ENCODE measurements at places on chromosomes 1 and 21.

- no peak for DNase-seq
Observed at GRCh38 chr1:94580367-94581115, 39.0 kb upstream of the F3 start.

- DNase-seq = peak; percentile 81
Observed at GRCh38 chr1:30911059-30911954, 2.7 kb upstream of the SDC3 start.

DNA sequence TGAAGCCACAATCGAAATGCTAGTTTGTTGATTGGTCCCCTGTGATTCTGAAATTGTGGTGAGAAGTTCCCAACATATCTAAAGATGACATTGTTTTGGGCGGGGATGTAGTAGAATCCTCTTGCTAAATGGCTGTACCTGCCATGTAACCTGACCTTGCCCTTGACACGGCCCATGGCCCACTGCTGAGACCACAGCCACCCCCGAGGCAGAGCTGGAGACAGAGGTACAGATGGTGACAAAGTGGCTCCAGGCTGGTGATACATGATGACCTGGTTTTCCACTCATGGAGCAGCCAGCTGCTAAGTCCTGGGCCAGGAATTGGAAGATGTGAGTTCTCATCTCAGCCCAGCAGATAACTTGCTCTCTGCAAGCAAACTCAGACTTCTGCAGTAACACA, 226.5 kb downstream of the FOXD2 start:
- DNase-seq = no peak

- DNase-seq = no peak
Observed at GRCh38 chr1:7235871-7236517, 450.7 kb downstream of the CAMTA1 start.

DNA sequence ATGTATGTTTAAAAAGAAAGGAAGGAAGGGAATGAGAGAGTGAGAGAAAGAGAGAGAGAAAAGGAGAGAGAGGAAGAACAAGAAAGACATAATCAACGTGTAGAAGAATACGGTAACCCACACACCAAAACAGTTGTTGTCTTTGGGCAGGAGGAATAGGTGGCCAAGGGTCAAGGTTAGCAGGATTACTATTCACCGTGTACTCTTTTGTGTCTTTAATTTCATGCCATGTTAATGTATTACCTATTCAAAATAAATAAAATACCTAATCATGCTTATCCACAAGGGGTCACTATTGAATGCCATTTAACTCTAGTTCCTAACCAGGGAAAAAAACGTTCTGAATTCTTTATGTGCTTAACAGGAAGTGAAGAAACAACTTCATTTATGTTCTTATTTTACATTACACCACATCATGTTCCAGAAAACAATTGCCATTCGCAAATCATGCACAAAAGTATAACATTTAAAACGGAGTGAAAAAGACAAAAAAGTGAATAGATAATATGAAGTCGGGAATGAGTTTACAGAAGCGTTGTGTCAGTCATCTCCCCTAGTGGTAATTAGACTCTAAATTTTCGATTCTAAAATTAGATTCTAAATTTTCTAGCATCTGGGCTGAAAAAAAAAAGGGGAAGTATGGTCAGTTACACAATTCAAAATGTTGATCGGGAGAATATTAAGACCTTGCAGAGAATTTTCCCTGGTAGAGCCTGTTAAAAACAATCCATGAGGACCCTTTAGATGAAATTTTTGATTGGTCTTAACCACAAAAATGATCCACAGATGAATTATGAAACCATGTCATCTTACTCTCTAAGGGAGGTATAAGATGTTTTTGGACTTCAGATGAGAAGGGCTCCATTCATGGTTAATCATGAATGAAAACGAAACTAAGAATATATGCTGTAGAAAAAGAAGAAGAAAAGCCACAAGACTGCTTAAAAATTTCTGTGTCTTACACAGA, 700 bp upstream of the KMO start:
- peak; percentile 35 for DNase-seq

DNA sequence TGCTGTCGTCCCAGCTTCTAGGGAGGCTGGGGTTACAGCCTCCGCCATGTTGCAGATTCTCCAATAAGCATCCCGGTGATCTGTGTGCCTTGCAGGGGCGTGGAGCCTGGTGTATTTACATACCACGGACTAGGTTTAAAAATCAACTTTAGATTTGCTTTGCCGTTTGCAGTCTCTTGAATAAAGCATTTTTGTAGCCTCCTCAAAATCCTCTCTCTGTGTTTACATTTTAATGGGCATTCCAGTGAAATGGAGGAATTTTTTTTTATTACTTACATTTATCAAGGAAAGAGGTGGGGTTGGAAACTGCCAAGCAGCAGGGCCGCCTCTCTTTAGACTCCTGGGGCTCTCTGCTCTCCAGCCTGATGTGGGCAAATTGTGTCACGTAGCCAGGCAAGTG, 437.5 kb upstream of the VAMP3 start:
- no peak for DNase-seq

GRCh38 chr1:43930168-43930948, 3.2 kb upstream of the ARTN start:
- DNase-seq = no peak

DNA sequence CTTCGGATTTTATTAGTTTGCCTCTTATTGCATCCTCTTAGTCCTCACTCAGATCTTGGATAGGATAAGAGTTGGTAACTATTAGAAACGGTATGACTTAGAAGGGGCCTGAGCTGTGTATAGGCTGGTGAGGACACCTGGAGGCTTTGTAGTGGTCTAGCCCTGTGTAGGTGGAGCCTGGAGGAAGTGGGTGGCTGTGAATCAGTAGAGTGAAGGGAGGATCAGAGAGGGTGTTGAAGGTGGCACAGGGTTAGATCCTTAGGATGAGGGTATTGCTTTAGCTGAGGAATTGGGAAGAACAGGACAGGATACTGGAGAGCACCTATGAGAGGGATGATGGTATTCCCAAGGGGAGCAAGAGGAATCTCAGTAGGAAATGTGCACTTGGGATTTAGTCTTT, 5.7 kb downstream of the VANGL1 start:
- DNase-seq = no peak

DNA sequence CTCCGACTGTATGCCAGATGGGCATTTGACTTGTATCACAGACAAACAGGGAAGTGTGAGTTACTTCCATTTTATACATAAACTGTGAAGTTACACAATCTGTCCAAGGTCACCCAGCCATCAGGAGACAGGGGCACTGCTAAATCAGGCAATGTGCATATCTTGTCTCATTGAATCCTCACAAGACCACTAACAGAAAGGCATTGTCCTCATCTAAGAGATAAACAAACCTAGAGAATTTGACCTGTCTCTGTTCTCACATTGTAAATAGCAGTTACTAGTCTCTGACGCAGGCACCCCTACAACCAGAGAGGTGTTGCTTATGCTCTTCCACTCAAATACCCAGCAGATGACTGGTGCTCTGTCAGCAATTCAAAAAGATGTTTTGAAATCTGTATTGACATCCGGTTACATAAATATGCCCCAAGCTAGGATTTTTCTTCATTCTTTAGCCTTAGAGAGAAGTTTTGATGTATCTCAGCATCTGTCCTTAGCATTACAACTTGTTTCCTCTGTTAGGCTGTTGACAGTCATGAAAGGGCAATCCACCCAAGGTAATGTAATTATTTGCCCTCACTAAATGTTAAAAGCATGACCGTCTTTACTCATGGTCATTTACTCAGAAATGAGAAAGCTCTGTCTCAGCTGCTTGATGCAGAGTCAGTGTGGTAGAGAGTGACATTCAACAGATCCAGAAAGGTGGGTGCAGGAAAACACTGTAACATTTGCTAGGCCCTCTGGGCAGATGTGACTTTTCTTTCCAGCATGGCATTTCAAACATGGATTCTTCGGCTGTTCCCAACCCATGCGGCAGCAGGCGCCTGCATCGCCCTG, 51.9 kb upstream of the ZNF326 start:
- DNase-seq = no peak

DNA sequence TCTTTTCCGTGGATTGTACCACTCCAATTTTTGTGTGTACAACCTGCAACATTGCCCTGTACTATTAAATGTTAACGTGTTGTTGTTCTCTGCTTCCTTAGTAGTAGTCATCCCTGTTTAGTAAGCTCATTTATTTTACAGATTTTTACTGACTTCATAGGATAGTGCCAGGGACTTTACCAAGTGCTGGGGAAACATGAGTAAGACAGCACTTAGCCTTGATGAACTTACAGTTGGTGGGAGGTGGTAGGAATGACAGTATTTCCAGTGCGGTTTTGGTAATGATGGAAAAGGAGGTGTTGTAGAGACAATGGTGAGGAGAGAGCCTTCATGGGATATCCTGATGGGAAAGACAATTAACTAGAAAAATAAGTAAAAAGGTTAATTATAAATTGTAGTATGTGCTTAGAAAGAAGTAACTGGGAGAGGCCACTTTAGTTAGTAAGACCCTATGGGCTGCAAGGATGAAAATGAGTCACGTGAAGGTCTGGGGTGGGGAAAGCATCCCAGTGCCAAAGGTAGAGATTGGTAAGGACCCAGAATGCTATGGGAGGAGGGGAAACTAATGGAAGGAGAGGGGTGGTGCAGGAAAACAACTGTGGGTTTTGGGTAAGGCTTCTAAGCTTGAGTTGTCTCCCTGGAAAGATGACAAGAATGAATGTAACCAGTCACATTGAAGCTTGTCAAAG, 1.7 kb downstream of the RLF start:
- DNase-seq = no peak

DNA sequence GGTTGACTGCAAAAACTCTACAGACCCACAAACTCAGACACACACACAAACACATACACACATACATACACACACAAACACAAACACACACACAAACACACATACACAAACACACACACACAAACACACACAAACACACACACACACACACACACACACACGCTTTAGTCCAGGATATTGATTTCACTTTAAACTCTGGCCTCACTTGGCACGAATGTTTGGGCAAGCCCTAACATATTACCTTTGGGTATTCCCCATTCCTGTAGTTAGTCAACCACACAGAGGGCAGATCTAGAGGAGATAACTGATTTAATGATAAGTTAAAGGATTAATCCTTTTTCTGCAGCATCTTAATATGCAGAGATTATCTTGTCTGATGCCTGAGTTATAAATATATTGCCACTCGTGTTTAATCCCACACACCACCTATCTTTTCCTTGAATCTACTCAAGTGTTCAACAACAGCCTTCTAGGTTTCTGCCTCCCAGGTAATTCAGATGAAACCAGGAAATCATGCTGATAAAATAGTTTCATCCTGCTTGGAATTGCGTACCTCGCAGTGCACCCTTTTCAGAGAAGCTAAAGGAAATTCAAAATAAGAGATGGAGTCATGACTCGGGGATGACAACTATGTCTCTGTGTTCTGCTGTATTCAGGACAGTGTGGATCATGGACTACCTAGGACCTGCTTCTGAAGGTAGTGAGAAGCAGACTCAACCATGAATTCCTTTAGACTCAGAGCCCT, 14.5 kb upstream of the RUNX1 start:
- no peak for DNase-seq

DNA sequence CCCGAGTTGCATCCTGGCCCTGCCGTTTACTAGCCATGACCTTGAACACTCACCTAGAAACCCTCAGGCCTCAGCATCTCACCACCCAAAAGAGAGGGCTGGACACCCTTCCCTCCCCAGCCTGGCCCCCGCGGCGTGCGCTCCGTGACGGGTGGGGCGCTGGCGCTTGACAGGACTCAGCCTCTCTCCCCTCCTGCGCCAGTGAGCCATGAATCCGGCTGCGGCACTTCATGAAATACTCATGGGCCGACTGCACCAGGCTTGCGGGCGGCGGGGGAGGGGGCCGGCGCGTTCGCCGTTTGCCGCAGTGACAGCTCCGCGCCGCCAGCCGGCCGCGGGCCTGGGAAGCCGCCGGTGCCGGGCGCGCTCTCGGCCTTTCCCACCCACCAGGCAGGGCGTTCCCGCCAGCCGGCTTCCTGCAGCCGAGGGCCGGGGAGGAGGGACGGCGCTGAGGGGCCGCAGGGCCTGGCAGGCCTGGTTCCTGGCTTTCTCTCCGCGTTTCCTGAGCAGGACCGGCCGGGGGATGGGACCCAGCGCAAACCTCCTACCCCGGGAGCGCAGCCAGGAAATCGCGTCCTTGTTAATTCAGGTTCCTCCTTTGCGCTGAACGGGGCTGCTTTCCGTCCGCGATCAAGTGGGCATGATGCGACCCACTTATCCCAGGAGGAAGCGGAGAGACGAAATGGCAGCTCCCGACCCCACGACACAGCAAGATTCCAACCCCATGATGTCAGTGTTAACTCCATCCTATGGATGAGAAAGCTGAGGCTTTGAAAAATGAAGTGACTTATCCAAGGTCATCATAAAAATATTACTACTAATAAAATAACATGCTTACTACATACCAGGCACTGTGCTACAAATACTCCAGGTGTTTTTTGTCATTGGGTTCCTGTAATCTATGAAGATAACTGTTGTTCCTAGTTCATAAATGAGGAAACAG, 9.1 kb upstream of the LUZP1 start:
- peak; percentile 65 for DNase-seq

DNA sequence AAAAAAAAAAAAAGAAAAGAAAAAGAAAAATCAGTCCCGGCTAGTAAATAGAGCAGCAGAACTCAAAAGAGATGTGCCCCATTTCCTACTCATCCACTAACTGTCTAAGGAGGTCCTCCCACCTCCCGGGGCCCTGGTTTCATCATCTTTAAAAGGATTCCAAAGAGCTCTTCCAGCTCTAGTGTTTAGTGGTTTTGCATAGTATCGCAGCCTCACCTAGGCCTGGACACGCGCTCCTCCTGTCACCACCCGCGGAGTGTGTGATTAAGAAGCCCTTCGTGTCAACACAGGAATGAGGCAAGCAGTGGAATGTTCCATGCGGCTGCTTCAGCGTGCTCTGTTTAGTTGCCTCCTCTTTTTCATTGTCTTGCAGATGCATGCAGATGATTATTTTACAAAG, 49.0 kb downstream of the LBR start:
- peak; percentile 4 for DNase-seq

- DNase-seq = no peak
Observed at GRCh38 chr21:44199448-44199847, 41.3 kb downstream of the ICOSLG start.

DNA sequence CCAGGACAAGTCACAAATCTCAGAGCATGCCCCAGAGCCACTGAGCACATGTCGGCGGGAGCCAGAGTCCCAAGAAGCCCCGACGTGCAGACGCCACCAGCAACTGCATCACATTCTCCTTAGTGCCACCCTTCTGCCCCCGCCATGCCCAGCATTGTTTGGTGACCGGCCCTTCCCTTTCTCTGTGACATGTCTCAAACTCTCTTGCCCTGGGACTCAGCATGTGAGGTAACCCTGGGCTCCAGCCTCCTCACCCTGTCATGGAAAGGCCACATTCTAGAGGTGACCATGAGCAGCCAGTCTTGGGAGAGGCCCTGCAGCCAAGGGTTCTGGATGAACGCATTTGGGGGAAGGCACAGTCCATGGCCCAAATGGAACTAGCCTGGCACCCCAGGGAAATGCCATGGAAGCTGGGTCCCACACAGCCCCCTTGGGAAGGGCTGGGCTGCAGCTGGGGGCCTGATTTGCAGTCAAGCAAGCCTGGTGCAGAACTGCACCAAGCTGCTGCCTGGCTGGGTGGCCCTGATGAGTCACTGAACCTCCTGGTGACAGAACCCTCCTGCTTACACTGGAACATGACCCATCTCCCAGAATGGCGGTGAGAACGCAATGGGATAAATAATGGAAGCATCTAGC, 94.4 kb downstream of the ITPKB start:
- DNase-seq = no peak

- peak; percentile 76 for DNase-seq
Observed at GRCh38 chr1:179025975-179026812, 500 bp downstream of the FAM20B start.

All from neuronal stem cell (in vitro differentiated cells).